Activated CD4-positive, alpha-beta T cell treated with anti-CD3 and anti-CD28 coated beads, Interleukin-2, amount 50 U/mL, for 24 hours (primary cell): ENCODE measurements at places on chromosomes 6 and 20.

- DNase-seq = no peak
Measured at GRCh38 chr20:58670102-58670501, 19.0 kb downstream of the STX16 start.

DNA sequence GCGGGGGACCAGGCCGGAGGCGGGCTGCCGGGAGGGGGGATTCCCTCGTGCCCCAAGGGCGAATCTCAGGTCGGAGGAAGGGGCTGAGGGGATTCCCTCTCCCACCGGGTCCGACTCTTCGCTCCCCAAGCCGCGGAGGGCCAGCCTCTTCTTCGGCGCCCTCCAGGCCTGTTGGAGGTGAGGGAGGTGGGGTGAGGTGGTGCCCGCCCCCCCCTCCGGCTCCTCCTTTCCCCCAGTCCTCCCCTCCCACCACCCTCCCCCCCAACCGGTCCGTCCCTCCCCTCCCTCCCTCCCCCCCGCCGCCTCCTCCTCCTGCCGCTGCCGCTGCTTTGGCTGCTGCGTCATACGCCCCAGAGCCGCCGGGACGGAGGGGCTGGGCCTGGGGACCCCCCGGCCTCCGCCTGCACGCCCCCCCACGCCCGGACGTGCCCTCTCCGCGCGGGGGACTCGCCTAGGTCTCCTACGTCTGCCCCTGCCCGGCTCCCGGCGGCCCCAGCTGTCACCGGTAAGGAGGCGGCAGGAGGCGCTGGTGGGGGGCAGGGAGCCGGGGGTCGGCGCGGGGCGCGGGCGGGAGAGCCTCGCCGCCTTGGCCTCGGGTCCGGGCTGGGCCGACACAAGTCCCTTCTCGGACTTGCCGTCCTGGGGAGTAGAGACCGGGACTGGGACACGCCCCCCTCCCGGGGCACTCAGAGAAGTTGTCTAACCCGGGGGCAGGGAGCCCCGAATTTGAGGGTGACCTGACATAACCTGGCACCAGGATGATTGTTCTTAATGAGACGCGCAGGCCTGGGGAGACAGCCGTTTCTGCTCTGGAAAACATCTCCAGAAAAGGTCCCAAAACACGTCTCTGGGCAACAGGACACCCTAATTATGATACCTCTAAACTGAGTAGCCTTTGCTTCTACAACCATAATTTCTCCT lies at the start of gene PHF1:
Gene PHF1 (plus strand): TSS at position 304 of the 921 bp plus-strand sequence. CDS start 1,250 bp downstream, outside the sequence.
- DNase-seq = no peak

- no peak for DNase-seq
Measured at GRCh38 chr6:113359155-113360140, 497.7 kb upstream of the MARCKS start.

DNA sequence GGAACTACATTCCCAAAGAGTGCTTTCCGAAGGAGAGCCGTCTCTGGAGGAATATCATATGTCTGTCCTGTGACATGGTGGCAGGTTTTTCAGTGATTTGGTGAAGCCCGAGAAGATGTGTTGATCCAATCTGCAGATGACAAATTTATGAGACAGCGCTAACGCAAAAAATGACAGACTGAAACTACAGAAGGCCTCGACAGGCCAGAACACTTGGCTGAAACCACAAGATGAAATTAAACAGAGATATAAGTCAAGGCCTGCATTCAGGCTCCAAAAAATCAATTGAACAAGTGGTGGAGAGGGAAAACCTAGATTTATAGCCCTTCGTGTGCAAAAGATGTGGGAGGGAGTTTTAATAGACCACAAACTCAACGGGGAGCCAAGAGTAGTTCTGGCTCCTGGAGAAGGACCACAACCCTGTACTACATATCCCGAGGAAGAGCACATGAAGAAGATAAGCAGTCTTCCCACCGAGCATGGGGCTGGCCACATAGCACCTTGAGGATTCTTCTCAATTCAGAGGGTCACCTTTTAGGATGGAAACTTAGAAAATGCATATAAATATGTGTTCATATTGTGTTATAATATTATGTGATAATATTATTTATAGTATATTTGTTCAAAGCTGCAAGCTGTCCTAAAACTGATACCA lies 231.3 kb upstream of the PDE10A start:
- DNase-seq = no peak

GRCh38 chr6:53767941-53768340 lies 26.9 kb upstream of the LRRC1 start:
- no peak for DNase-seq

GRCh38 chr20:44406572-44407137 lies 51.2 kb downstream of the HNF4A start:
- no peak for DNase-seq

DNA sequence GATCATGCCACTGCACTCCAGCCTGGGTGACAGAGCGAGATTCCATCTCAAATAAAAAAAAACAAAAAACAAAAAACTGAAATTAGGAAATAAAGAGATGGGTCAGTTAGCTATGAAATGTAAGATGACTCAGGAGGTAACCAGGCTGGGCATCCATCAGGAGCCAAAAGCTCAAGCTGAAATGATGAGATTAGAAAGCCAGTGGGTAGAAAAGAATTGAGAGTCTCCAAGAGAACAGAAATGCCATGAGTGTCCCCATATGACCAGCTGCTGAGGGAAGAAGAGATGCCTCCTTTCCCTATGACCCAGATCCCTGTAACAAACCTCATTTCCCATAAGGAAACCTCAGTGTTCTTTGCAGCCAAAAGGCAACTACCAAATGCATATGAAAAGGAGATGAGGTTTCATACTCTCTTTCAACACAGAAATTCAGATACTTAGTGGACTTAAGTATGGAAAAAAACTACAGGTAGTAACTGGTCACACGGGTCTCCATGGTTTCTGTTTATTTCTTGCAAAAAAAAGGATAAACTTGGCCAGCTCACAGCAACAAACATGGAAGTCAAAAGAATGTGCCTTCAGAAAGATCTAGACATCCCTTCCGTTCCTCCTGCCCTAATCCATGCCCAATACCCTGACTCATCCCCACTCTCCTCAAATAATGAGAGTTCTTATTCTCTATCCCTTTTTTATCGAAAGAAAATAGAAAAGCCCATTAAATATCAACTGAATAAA lies 8.1 kb downstream of the ARHGAP18 start:
- no peak for DNase-seq

- DNase-seq = no peak
Measured at GRCh38 chr6:100614386-100614785, 149.7 kb upstream of the SIM1 start.

DNA sequence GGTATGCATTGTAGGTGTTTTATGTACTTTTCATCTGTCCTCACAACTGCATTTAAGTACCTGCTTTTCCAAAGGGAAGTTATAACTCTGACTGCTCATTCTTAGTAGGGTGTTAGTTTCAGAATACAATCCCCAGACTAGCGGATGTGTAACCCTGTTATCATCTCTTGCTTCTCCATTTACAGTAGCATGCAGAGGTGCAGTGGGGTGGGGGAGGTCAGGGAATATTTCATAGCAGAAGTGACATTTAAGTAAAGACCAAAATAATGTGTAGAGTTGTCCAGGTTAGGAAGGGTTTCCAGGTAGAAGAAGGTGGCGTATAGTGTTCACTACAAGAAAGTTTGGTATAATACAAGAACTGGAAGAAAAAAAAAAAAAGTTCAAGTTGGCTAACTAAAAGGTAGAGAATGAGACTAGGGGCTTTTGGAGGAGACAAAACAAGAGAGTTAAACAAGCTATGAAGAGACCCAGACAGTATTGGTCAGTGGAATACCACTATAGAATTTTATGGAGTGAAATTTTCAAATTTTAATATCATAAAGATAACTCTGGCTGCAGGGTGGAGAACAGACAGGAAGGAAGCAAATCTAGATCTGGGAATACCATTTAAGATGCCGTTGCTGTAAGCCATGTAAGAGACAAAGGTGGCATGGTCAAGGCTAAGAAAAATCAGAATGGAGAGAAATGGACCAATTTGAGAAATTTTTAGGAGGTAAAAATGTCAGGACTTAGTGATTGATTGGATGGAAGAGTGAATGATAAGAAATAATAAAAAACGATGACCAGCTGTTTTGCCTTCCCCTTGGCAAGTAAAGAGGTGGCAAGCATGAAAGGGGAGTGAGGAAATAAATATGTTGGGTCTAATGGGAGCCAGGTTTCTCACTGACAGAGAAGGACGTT lies 2.2 kb upstream of the AHI1 start:
- no peak for DNase-seq

GRCh38 chr6:7062451-7063162 lies 45.2 kb upstream of the RREB1 start:
- DNase-seq = no peak

- no peak for DNase-seq
Measured at GRCh38 chr6:149884617-149885016, 13.3 kb downstream of the RAET1E start.

GRCh38 chr6:82275686-82276085 lies 28.1 kb upstream of the IBTK start:
- no peak for DNase-seq

DNA sequence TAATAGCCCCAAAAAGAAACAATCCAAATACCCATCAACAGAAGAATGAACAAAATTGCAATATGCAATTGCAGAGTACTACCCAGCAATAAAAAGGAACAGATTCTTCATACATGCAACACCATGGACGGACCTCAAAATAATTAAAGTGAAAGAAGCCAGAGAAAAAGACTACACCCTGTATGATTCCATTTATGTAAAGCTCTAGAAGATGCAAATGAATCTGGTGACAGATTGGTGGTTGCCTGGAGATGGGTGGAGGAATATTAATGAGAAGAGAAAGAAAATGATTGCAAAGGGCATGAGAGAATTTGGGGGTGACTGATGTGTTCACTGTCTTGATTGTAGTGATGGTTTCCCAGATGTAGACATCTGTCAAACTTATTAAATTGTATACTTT lies 51.8 kb downstream of the HECA start:
- DNase-seq = no peak

GRCh38 chr6:100553243-100553642 lies 88.5 kb upstream of the SIM1 start:
- DNase-seq = no peak

- DNase-seq = no peak
Measured at GRCh38 chr6:166492092-166492741, 94.3 kb downstream of the RAMACL start.

DNA sequence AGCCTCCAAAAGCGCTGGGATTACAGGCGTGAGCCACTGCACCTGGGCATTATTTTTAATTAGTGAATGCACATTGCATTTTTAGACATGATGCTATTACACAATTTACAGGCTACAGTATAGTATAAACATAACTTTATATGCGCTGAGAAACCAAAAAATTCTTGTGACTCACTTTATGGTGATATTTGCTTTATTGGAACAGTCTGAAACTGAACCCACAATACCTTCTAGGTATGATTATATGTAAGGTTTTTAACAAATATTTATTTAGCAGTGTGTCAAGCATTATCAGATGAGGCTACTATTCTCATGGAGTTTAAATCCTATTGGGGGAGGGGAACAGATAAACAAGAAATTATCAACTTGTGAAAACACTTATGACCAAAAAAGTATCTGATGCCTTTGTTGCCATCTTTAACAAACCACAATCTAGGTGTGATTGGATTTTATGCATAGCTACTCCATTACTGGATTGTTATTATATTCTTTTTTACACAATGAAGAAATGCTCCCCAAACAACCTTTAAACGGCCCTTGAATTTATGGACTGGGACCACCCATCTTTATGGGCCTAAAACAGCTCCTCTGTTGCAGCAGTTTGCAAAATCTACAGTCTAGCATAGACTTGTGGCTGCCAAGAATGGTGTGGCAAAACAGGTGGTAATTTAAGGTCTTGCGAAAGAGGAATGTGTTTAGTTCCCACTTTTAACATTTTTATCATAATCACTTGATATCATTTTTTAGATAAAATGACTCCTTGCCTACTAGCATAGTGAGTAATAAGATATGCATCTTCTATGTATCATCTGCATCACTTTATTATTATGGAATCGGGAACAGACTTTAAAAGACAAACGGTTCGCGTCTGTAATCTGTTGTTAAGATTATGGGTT lies 159.2 kb upstream of the C6orf118 start:
- no peak for DNase-seq

GRCh38 chr6:27777126-27777525 lies 135.1 kb downstream of the OR2B2 start:
- no peak for DNase-seq

DNA sequence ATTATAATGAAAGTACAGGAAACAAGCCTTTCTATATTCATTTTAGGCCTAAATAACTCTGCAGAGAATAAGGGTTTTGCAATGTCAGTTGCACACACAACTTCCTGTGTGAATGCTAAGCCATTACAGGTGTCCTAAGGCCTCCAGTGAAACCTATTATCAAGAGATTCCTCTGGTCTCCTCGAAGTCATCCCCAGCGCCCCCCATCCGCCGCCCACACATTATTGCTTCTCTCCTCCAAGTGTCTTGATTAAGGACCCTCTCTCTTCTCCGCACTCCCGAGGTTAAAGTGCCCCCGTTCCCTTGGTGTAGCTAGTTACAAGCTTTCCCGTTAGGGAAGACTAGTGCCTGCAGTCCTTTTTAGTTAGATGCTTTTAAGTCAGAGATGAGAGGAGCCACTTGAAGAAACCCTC lies 1.3 kb downstream of the HIVEP2 start:
- no peak for DNase-seq

GRCh38 chr20:14775778-14776177 lies 438.4 kb upstream of the FLRT3 start:
- DNase-seq = no peak

DNA sequence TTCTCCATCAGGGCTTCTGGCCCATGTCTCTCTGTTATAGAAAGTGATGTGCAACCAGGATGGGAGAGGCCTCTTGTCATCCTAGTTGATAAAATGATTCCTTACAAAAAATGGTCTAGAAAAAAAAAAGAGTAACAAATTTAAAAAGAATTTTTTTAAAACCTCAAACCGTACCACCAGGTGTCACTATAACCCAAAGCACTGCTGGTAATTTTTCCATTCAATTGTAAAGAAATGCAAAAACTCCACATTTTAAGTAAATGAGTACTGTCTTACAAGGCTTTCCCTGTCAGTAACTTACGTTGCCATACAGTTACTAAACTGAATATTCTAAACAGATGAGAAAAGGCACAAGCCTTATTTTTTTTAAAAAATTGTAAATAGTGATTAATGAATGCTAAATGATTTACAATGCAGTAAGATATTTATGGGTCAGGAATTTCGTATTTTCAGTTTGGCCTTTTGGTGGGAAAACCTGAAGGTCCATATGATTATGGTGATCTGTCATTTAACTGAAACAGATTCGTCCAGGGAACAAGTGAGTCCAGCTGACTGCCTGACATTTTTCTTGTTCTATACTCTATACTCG lies 95.4 kb downstream of the OGFRL1 start:
- DNase-seq = no peak

- DNase-seq = no peak
Measured at GRCh38 chr20:1334761-1335160, 5.8 kb upstream of the SDCBP2 start.
